Activated naive CD8-positive, alpha-beta T cell treated with anti-CD3 and anti-CD28 coated beads, Interleukin-2, amount 50 U/mL, for 24 hours (primary cell): ENCODE measurements at places on chromosomes 11 and 22.

DNA sequence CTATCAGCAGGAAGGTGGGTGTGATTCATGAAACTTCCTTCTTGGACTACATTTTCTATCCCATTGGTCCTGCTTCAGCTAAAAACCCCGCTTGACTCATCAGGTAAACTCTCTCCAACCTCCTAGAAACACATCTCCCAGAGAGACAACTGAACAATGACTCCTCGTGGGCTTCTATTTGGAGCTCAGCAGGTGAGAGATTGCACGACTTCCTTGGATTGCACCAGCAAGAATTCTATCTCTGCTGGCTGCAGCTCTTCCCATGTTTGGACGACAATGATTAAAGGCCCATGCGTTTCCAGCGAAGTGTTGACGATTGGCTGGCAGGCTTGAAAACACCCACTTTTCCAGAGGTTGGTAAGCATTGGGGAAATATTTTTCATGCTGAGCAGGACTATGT, 216.1 kb upstream of the NTM start:
- no peak for DNase-seq

GRCh38 chr22:27327981-27328721, 473.4 kb downstream of the MN1 start:
- DNase-seq = no peak

DNA sequence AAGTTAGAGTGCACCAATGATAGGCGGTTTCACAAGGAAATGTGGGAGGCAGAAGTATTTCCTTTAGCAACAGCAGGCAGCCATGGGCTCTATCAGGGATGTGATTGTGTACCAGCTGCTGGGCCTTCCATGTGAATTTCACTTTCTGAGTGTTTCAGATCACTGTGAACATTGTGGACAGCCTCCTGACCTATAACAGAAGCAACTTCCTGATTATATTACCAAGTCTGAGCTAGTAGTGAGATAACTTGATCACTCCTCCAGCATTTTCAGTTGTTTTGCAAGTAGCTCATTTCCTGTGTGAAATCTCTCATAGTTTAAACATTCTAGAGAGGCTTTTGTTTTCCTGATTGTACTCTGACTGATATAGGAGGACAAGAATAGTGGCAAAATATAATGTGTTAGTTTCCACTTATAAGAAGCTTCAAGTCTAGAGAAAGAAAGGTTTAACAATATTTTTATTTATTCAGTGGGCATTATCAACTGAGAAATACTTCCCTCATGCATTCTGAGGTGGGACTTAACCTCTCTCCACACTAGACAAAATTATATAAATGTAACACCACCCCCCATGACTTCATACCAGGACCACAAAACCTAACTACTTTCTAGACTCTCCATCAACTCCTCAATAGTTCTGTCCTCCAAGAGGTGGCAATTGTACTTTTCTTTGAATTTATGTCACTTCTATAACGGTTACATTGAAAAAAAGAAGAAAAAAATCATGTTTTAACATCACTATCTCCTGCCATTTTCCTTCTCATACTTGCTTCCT, 184.2 kb upstream of the LUZP2 start:
- DNase-seq = no peak

- DNase-seq = peak; percentile 52
Measured at GRCh38 chr11:63884196-63884932, 32.6 kb downstream of the RCOR2 start.

- no peak for DNase-seq
Measured at GRCh38 chr11:45102361-45102809, 44.1 kb upstream of the PRDM11 start.

DNA sequence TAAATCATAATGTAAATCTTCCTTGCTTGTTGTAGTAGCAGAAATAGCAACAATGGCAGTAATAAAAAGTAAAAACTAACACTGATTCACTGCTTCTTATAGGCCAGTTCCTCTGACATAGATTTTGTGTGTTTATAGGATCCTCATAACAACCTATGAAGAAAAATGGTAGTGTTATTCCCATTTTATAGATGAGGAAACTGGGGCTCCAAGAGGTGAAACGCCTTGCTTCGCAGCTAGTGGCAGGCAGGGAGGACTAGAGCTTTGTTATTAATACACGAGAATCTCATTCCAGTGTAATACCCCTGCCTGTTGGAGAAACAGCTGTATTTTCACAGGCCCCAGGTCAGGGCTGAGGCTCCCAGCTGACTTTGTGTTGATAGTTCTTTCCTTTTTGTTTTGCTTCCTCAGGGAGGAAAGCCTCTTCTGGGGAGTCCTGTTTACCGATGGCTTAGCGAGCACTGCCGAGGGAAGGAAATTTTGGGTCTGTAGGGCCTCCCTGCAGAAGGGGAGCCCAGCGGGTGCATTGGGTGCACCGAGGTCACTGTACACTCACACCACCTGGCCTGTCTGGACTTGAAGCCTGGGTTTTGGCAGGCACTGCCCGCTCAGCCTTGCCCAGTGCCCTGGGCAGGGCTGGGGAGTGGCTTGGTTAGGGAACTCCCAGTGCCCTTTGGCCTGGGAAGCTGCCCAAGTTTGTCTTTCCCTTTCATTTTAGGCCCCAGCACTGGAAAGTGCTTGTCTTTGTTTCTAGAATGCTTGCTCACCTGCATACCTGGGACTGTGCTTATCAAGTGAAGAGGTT, 13.5 kb downstream of the KIAA1671 start:
- DNase-seq = no peak

DNA sequence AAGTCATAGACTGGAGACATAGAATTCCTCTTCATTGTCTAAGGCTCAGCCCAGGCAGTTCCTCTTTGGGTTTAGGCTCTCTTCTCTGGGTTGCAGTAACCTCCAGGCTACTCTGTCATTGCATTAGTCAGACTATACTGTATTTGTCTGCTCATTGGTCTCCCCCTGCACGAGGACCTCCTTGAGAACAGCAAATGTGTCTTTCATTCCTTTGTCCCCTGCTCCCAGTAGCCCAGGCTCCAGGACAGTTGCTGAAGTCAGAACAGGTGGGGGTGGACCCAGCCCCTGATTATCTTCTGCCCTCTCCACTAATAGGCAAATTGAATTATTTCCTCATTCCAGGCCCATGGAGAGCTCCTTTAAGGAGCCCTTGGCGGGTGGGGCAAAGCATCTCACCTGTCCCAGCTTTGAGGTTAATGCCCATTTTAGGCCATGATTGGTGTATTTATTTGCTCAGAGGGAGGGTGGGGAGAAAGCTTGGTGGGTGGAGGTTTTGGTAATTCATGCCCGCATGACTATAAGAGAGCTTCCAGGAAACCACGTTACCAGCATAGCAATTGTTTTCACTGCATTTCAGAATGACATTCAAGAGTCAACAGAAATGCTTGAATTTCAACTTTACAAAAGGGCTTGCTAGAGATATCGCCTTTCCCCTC, 40.9 kb downstream of the NAV2 start:
- no peak for DNase-seq

DNA sequence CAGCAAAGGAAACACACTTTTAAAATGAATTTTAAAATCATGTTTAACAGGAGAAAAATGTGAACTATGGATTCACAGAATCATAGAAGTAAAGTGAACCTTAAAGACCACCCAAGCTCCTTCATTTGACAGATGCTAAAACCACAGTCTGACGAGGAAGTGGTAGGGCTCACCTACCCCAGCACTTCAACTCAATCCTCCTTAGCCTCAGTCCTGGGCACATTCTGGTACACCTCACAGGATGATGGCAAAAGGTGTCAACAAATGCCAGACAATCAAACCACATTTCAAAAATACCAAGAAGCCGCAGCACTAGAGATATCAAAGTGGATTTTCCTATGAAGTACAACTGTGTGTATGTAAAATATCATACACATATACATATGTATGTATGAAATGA, 43.1 kb downstream of the PITPNB start:
- DNase-seq = no peak

DNA sequence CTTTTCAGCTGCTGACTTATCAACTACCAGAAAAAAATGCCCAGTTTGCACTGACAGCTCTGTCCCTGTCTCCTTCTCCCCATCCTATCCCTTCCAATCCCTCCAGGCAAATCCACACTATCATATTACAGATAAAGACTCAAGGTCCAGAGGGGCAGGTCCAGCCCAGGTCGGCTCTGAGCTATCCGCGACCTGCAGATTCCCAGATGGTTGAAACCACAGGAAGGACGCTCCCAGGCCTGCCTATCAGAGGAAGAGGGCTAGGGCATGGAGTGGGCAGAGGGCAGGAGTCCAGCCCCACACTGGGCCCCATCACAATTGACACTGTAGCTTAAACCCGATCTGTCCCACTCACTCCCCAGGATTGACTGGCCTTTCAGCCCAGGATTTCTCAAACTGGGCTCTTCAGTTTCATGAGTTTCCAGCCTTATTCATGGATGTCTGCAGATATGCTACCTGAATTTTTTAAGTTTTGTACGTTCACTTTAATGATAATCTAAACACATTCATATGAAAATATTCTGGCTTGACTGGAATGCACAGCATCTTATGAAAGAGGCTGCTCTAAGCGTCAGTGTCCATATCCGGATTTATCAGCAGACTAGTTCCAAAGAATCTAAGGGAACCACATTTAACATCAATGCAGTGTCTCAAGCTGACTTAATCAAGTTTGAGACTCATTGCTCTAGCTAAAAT, 16.4 kb upstream of the FCHSD2 start:
- no peak for DNase-seq

- no peak for DNase-seq
Measured at GRCh38 chr11:94830722-94831510, 62.8 kb downstream of the AMOTL1 start.

DNA sequence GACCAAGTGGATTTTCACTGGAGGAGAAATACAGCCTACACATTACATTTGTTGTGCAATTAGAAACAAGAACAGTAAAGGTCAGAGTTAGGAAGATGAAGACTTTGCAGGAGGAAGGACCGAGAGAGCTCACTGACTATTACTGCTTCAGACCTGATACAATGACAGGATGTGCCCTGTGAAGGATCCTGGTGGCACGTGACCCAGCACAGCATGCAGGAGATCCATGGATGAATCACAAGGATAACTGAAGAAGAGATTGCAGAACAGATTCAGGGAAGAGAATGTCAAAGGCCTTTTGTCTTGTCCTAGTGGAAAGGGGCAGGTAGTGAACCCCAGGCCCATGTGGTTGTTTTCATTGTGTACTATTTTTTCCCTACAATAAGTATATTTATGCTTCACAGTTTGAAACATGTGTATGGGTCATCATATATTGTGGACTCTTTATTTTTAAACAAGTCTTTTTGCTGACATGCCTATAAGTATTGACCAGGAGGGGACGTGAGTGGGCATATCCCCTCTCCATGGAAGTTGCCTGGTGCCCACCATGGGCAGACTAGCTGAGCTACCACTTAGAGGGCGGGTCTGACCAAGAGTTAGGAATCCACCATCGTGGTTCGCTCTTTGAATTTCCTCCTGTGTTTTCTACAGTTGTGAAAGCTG, 44.3 kb downstream of the RASSF10 start:
- no peak for DNase-seq

- DNase-seq = no peak
Measured at GRCh38 chr11:68878022-68878421, 25.6 kb downstream of the MRPL21 start.

GRCh38 chr11:9639985-9640384, 23.9 kb upstream of the SWAP70 start:
- no peak for DNase-seq

DNA sequence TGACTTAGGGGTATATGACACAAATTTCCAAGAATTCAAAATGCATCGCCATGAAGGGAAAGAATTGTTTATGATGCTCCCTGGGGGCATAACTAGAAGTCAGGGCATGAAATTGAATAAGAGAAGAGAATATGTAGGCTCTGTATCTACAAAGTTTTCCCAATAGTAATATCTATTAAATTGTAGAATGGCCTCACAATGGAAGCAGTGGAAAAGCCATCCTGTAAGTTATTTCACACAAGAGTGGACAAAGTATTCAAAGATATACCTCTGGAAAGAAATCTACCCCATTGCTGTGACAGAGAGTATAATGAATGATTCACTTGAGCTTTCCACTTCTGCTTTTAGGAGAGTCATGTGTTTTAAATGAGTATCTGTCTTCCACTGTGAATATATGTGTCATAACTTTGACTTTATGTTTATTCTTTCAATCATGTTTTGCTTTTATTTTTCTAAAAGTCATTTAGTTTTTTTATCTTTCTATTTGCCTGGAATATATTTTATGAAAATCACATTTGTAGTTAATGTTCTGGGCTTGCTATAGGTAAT, 65.7 kb upstream of the DDI1 start:
- no peak for DNase-seq

- no peak for DNase-seq
Measured at GRCh38 chr11:61671527-61671926, 8.7 kb upstream of the DAGLA start.

DNA sequence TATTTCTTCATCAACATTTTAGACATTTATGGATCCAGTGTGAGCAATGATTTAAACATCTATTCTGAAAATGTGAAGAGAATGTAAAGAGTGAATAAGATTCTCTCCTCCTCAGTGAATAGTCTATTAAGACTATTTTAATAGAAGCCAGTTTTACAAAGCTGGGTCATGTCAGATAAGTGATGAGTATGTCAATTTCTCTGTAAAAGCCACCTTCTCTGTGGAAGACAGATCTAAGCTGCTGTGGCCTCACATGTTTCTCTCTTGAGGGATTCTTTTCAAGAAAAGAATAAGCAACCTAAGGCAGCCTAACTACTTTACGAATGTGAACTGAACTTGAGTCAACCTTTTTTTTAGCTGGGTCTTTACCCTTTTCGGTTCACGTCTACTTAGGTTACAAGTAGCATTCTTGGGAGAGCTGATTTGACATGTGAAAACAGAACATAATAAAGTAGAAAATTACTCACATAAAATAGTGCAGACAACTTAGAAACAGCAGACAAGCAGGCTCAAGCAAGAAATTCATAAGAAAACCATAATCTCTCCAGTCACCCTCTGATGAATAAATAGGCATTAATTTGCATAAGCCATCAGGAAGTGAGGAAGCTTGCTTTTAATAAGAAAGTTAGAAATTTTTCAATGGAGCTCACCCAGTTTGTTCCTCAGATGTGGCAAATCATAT, 9.9 kb downstream of the CTSC start:
- DNase-seq = no peak

- no peak for DNase-seq
Measured at GRCh38 chr11:62267576-62267975, 2.4 kb upstream of the SCGB2A2 start.

GRCh38 chr11:87076260-87076783, 38.6 kb downstream of the TMEM135 start:
- DNase-seq = no peak

- no peak for DNase-seq
Measured at GRCh38 chr11:67489885-67490726, 7.3 kb downstream of the AIP start.

GRCh38 chr11:10592331-10592730, 23.9 kb upstream of the LYVE1 start:
- no peak for DNase-seq

- no peak for DNase-seq
Measured at GRCh38 chr11:95714843-95715776, 74.5 kb downstream of the FAM76B start.
